ENCODE measurements at places on chromosomes 2 and 18. TPM values are rescaled to one million over a fixed set of nuclear protein-coding genes. Genes with fewer than 3 reads are reported as not detected.

C2orf92 gene
- 1.8 TPM for total RNA-seq

SCN9A gene
- total RNA-seq, result 1.4 TPM

SLC1A4 gene
- total RNA-seq, result 13.2 TPM

TXNDC2 gene
- not detected for total RNA-seq

GRHL1 gene
- 0.69 TPM for total RNA-seq

PDE1A gene
- total RNA-seq, result 17.3 TPM

- no peak overlapping the region for H3K27ac ChIP-seq
- no peaks in the 10 kb centered on the region for H3K27me3 ChIP-seq
- DNase-seq, result no peak
- H3K4me1 ChIP-seq, result no peaks in the 10 kb centered on the region
Observed at GRCh38 chr18:2337552-2338141, 233.7 kb downstream of the METTL4 start.

DNA sequence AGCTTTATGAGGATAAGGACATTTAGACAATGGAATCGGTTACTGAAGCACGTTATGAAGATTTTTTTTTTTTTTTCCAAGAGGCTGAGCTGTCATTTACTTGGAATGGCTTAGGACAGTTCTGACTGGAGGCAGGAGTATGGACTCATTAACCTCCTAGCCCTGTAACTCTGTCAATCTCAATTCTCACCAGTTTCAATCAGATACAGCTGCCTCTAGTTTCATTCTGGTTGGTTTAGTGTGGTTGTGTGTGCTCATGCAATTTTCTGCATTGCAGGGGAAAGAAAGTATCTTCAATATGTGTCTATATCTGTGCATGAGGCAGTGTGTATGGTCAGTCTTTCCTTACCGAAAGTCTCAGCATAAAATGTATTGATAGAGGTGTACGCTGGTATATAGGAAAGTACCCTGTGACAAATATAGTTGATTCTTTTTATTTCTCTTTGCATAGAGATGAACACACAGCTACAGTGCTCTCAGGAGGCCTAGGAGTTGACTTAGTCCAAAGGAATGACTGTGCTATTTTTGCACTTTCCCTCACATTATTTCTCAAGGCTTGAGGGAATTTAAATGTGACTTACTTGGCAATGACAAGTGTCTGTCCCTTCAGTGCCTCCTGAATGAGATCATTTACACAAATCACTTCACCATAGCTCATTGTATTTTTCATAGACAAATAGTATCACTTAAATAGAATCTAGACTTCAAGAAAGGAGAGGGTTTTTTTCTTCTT is 50.5 kb upstream of the GRB14 start:
- peaks cover 19% of the 10 kb centered on the region for H3K4me1 ChIP-seq
- H3K36me3 ChIP-seq, result no peaks in the 10 kb centered on the region
- peak overlapping the region; percentile 5 for H3K27ac ChIP-seq
- no peaks in the 10 kb centered on the region for H3K27me3 ChIP-seq
- no peak for DNase-seq
- H3K4me3 ChIP-seq, result no peak overlapping the region

DNA sequence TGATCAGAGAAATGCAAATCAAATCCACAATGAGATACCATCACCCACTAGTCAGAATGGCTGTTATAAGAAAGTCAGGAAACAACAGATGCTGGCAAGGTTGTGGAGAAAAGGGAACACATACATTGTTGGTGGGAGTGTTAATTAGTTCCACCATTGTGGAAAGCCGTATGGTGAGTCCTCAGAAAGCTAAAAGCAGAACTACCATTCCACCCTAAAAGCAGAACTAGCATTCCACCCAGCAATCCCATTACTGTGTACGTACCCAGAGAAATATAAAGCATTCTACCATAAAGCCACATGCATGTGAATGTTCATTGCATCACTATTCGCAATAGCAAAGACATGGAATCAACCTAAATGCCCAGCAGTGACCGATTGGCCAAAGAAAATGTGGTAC is 60.7 kb downstream of the ANKRD62 start:
- H3K36me3 ChIP-seq, result no peaks in the 10 kb centered on the region

- no peaks in the 10 kb centered on the region for H3K36me3 ChIP-seq
- no peak overlapping the region for H3K4me3 ChIP-seq
- H3K4me1 ChIP-seq, result peaks cover 3% of the 10 kb centered on the region
Observed at GRCh38 chr18:63169853-63170252, 149.7 kb downstream of the BCL2 start.

GRCh38 chr2:74149570-74150319 is 2.0 kb upstream of the BOLA3 start:
- H3K4me1 ChIP-seq, result peaks cover 32% of the 10 kb centered on the region
- H3K36me3 ChIP-seq, result peaks cover 27% of the 10 kb centered on the region
- no peak overlapping the region for H3K4me3 ChIP-seq
- DNase-seq, result no peak
- H3K27ac ChIP-seq, result no peak overlapping the region

- no peak overlapping the region for H3K27ac ChIP-seq
- peak overlapping the region; percentile 43 for H3K4me3 ChIP-seq
- H3K27me3 ChIP-seq, result peaks cover 7% of the 10 kb centered on the region
- DNase-seq, result peak; percentile 61
Observed at GRCh38 chr2:95389245-95390119, 13.0 kb upstream of the FAHD2A start.

- H3K27ac ChIP-seq, result peak overlapping the region; percentile 53
- H3K27me3 ChIP-seq, result no peaks in the 10 kb centered on the region
- no peak for DNase-seq
- H3K36me3 ChIP-seq, result no peaks in the 10 kb centered on the region
- peaks cover 4% of the 10 kb centered on the region for H3K4me1 ChIP-seq
Observed at GRCh38 chr2:189144700-189145211, 34.8 kb downstream of the COL5A2 start.

DNA sequence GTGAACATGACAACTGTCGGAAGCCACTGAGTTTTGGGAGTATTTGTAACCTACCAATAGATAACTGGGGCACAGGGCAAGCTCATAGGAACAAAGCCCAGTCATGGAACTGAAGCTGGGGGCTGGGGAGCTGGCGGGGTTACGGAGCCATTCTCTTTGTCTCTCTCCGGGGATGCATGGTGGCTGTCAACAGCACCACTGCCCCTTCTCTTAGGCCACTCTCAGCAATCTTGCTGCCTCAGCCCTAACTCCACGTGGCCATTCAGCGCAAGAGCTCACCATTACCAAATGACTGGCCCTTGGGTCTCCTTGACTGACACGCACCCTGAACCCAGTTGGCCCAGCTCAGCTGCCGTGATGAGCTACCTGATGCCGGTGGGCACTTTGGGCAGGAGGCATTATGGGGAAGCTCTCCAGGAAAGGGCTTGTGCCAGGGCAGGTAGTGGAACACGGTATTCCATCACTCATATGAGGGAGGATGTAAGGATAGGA is 33.6 kb upstream of the ODC1 start:
- H3K36me3 ChIP-seq, result no peaks in the 10 kb centered on the region
- DNase-seq, result no peak
- H3K4me3 ChIP-seq, result no peak overlapping the region
- no peak overlapping the region for H3K27ac ChIP-seq
- H3K27me3 ChIP-seq, result peaks cover 30% of the 10 kb centered on the region

GRCh38 chr2:27262379-27263286 is at the start of gene SLC30A3:
Gene SLC30A3 (minus strand): TSS chr2:27263047. CDS start chr2:27262906, 141 bp downstream.
- H3K27me3 ChIP-seq, result peaks cover 98% of the 10 kb centered on the region
- peak; percentile 67 for DNase-seq
- H3K4me1 ChIP-seq, result peaks cover 42% of the 10 kb centered on the region
- H3K27ac ChIP-seq, result no peak within 1 kb of the TSS
- no peaks in the 10 kb centered on the region for H3K36me3 ChIP-seq

DNA sequence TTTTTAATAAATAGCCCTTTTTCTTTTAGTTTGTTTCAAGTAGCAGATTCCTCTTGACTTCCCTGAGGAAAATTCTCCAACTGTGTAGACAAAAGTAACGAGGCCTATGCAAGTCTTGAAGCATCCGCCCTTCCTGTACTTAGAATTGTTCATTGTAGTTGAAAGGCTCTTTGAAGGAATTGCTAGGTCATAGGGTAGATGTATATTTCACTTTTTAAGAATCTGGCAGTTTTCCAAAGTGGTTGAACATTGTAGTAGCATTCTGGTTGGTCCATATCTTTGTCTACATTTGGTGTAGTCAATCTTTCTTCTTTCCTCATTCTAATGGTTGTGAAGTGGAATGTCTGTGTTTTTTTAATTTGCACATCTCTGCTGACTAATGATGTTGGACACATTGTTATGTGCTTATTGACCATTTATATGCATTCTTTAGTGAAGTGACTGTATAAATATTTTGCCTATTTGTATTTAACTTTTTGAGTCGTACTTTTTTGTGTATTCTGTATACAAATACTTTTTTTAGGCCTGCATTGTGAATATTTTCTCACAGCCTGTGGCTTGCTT is 5.6 kb upstream of the SERPINB11 start:
- H3K4me3 ChIP-seq, result no peak overlapping the region
- no peak for DNase-seq
- no peaks in the 10 kb centered on the region for H3K4me1 ChIP-seq
- H3K27me3 ChIP-seq, result no peaks in the 10 kb centered on the region
- no peaks in the 10 kb centered on the region for H3K36me3 ChIP-seq

DNA sequence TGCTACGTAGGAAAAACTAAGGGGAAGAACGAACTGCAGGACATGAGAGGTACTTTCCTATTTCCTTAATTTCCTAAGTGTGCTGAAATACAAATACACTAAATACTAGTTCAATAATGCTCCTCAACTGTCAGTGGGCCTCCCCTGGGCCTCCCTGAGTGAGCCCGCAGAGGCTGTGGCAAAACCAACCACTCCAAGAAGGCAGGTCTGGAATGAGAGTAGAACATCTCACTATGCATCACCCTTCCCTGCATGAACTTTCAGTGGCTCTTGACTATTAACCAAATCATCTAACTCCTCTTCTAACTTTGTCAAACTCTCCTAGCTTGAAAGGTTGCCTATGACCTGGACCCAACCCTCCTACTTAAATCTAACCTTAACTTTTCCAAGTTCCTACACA is 84.6 kb downstream of the THADA start:
- no peaks in the 10 kb centered on the region for H3K27me3 ChIP-seq
- peaks cover 37% of the 10 kb centered on the region for H3K4me1 ChIP-seq
- H3K36me3 ChIP-seq, result peaks cover 13% of the 10 kb centered on the region
- H3K27ac ChIP-seq, result peak overlapping the region; percentile 74
- no peak for DNase-seq

DNA sequence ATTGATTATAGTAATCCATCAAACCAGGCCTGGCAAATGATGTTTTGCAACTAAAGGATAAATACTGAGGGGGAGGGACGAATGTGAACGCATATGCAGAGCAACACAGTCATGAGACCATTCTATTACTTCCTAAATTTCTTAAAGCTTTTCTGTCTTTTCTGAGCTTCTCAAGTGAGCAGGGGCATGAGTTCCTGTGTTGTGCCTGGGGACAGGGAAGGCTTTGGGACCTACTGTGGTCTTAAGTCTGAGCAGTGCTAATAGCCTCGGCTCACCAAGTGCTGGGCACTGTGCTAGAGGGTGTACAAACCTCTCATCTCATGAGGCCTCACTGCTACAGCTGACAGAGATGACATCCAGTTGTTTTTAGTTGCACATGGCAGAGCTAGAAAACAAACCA is 182.4 kb downstream of the NEDD4L start:
- no peak for DNase-seq
- H3K27me3 ChIP-seq, result no peaks in the 10 kb centered on the region
- H3K4me1 ChIP-seq, result peaks cover 36% of the 10 kb centered on the region

GRCh38 chr2:88091943-88092342 is 24.3 kb downstream of the SMYD1 start:
- H3K27me3 ChIP-seq, result no peaks in the 10 kb centered on the region
- H3K4me3 ChIP-seq, result no peak overlapping the region

DNA sequence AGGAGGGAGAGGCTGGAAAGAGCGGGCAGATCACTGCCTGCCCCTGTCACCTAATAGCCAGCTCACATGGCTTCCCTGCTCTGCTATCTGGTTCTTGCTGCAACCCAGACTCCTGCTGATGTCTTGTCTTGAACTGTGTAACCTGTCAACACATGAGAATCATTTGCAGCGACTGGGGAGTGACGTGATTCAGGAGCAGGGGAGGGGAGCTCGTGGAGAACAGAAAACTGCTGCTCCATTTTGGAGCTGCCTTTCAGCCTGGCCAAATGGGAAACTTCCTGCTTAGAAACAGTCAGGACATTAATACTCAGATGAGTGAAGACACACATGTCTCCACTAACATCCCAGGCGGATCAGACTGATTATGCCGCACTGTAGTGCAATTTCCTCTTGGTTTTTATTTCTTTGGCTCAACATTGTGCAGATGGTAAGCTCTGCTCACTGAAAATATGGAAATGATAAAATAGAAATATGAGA is 38.1 kb downstream of the RPL37A start:
- H3K36me3 ChIP-seq, result no peaks in the 10 kb centered on the region
- peak overlapping the region; percentile 93 for H3K27ac ChIP-seq
- peak; percentile 41 for DNase-seq
- peaks cover 88% of the 10 kb centered on the region for H3K4me1 ChIP-seq
- no peak overlapping the region for H3K4me3 ChIP-seq

DNA sequence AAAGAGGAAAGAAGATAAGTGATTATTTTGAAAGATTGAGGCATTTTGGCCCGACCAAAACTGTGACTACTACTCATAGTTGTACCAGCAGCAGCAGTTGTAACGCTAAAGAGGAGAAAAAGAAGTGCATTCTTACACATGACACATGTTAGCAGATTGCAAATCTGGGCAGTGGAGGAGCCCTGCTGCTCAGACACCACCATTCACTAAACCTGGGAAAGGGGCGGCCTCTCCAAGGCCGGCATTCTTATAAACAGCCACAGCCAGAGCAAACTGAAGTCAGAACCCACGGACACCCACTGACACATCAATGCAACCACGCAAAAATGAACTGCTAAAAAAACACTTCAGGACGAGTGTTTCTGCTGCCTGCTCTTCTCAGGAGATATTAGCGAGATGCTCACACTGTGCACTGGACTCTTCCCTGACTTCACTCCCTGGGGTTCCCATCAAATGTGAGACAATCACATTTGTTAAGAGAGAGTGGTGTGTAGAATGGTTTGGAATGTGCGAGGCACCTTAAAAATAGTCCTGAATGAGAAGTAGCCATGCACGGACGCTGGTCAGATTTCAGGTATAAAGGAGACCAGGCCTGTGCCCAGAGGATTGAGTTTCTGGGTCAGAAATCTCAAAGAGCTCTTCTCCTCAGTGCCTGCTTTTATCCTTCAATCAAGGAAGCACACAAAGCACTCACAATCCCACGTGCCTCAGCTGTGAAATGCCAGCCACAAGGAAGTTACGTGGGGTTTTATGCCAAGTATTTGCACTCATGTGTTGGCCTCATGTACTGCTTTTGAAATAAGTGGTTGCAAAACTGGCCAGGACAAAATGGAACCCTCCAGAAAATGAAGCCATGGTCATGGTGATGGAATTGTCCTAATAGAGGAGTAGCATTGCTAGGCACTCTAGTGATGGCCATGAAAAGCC is 83.4 kb downstream of the MTCL1 start:
- DNase-seq, result no peak
- no peaks in the 10 kb centered on the region for H3K4me1 ChIP-seq
- H3K4me3 ChIP-seq, result no peak overlapping the region

- H3K4me3 ChIP-seq, result no peak overlapping the region
- no peaks in the 10 kb centered on the region for H3K27me3 ChIP-seq
- DNase-seq, result no peak
- no peaks in the 10 kb centered on the region for H3K4me1 ChIP-seq
- no peak overlapping the region for H3K27ac ChIP-seq
Observed at GRCh38 chr2:178386986-178387597, 63.9 kb downstream of the PRKRA start.
